ENCODE measurements at places on chromosomes 4 and X.

DNA sequence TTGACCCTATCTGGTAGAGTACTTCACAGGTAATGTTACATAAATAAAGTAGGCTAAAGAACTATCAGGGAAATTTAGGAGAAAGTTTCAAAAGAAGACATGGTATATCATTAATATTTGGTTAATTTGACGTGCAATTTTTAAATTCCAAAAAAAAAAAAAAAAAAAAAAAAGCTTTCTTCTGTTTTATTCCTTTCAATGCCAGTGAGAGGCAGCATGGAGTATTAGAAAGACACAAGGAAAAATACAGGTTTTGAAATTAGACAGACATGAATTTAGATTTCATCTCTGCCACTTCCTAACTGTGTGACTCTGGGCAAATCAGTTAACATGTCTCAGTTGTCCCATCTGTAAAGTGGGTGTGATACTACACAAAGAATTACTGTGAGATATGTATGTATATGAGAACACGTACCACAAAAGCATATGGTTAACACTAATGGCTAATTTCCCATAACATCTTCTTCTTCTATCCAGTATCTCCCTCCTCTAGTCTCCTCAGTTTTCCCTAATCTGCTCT, 132.5 kb downstream of the GPC3 start:
- DNase-seq = no peak

DNA sequence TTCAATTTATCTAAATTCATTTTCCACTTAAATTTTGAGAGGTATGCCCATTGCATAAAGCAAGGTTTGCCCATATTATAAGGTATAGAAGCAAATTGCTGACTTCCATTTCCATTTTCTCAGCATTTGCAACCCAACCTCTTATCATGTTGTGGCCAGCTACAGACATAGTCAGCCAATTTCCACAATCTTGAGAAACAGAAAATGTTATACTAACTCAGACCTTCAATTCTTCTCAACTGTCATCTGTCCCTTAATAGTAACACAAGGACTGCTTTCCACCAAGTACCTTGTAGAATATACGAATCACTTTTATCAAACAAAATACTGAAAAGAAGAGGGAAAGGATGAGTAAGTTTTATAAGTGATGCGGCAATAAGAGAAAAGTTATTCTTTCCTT, 11.2 kb upstream of the GRIA3 start:
- DNase-seq = no peak

DNA sequence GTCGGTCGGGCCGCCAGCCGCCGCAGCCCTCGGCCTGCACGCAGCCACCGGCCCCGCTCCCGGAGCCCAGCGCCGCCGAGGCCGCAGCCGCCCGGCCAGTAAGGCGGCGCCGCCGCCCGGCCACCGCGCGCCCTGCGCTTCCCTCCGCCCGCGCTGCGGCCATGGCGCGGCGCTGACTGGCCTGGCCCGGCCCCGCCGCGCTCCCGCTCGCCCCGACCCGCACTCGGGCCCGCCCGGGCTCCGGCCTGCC, 213 bp downstream of the NFKB1 start:
- no peak for DNase-seq

DNA sequence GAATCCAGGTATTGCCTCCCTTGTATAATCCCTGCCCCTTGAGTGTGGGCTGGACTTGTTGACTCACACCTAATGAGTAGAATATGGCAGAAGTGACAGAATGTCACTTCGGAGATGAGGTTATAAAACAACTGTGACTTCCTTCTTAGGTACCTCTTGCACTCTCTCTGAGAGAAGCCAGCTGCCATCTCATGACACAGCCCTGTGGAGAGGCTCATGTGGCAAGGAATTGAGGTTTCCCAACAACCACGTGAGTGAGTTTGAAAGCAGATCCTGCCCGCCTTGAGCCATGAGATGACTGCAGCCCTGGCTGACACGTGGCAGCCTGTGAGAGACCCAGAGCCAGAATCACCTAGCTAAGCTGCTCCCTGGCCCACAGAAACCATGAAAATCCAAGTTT, 13.5 kb downstream of the ASB11 start:
- peak; percentile 3 for DNase-seq

Measured in stimulated activated CD4-positive, alpha-beta T cell treated with anti-CD3 and anti-CD28 coated beads, Interleukin-4, amount 100 ng/mL, for 24 hours (primary cell).